ENCODE measurements at places on chromosomes 1 and 21. TPM values are rescaled to one million over a fixed set of nuclear protein-coding genes. Genes with fewer than 3 reads are reported as not detected.

DNA sequence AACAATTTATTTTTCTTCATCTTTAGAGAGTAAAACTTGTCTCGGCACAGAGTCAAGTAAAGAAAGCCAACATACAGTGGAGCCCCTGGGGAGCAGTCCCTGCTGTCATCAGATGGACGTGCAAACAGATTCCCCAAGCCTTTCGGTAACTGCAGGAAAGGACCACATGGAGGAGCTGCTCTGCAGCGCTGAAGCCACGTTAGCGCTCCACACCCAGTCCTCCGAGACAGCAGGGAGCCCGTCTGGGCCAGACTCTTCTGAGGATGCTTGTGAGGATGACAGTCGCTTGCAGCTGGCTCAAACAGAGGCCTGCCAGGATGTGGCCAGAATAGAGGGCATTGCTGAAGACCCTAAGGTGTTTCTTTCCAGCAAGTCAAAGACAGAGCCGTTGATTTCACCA lies 77.1 kb upstream of the SCCPDH start:
- no peak for DNase-seq

S100A12 gene
- polyA plus RNA-seq = not detected

TRIM17 gene
- polyA plus RNA-seq = not detected

TXNIP gene
- polyA plus RNA-seq = 31.3 TPM

- DNase-seq = no peak
Observed at GRCh38 chr1:10640843-10641553, 155.4 kb downstream of the CASZ1 start.

DNA sequence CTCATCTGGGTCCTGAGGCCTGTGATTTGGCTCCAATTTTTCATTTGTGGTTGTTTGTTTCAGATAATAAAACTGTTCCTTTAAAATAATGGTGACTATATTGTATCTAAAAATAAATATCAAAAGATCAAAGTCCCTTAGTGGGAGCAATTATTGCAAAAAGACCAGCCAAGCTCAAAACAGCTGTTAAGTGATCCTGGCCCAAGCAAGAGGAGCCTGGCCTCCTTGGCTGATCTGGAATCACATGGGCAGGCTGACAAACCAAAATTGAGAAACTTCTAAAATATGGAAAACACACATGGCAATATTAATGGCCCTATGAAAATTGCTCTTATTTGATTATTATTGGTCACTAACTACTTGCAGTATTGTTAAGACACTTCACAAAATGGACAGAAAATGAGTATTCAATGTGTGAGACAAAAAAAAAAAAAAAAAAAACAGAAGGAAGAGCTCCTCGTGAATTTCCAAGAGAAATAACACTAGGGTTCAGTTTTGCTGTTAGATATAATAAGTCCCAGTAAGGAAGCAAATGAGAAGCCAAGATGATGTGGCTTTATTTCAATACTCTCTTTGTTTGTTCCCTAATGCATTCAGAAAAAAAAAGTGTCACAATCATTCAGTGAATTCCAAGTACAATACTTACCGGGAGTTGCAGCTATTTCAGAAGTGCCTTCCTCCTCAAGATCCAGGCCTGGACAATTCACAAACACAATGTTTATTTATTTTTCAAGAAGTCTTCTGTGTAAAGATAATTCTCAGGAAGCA lies 105.1 kb downstream of the SEC16B start:
- DNase-seq = no peak

PTCH2 gene
- polyA plus RNA-seq = 2.6 TPM

OR2L8 gene
- polyA plus RNA-seq = not detected

HSPA6 gene
- 0.10 TPM for polyA plus RNA-seq

DNA sequence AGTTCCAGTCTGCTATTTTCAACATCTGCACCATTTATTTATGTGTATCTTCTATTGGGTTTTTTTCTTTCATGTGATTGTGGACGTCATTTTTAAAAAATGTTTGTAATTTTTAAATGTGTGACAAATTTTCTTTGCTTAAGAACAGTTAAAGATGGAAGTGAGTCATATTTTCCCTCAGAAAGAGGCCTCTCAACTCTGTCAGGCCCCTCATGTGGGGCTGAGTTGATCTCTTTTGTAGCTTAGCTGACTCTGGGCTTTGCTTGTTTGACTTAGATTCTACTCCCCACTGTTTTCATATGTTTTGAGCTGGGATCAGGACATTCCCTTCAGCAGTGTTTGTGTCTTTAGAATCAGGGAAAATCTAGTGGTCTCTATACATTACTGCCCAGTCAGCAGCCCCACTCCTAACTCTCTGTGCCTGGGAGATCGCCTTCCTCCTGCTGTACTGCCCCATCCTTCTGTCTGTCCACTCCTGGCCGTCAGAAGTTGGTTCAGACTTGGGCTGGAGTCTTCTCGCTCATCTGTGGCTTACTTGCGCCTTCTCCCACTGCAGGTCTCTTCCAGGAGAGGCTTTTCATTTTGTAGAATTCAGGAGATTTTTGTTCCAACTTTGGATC lies 137.4 kb downstream of the DYRK1A start:
- DNase-seq = peak; percentile 72

GRCh38 chr21:15379776-15380175 lies 315.0 kb upstream of the NRIP1 start:
- no peak for DNase-seq

GRCh38 chr1:58986996-58987767 lies 203.3 kb upstream of the JUN start:
- no peak for DNase-seq

DNA sequence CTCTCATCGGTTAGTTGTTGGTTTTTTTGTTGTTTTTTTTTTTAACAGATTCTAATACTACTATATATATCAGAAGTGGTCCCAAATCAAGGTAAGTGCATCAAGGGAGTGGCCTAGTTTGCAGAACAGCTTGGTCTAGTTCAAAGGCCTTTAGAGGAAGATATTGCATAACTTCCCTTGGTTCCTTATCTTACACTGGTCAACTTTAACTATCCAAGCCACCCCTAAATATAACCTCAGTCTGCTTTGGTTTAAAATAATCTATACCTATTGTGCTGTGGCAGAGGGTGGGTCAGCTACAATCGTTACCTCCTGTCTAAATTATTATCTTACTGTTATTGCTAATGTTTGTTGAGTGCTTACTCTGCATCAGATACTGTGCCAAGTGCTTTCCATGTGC lies 6.9 kb downstream of the S100A12 start:
- no peak for DNase-seq

GRCh38 chr21:45882645-45883044 lies 98.9 kb upstream of the COL6A1 start:
- no peak for DNase-seq

Measured in endothelial cell of umbilical vein (primary cell).